ENCODE measurements at places on chromosomes 12 and 14.

- DNase-seq: no peak
These were observed 87.9 kb upstream of the PTPRQ start for GRCh38 chr12:80356097-80356496.

- DNase-seq: no peak
These were observed 653.3 kb upstream of the MIS18BP1 start for GRCh38 chr14:45906257-45906656.

DNA sequence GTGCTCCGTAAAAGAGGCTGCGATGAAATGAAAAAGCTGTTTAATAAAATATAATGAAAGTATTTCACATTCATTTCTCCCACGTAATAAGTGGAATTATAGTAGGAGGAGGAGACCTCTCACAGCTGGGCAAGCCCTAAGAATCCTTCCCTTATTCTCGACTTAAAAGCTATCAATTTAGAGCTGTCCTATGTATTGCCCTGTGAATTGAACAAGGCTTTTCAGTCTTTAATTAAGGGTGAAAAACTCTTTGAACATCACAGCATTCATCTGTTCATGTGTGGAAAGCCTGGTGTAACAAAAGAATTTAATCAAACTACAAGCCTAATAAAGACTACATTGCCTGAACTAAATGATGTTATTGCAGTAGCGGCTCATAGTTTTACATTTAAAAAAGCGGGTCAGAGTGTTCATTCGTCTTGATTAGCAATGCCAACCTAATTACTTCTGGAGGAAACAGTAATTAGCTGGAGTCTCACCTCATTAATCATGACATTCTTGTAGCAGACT is 142.0 kb downstream of the ETNK1 start:
- DNase-seq: no peak

DNA sequence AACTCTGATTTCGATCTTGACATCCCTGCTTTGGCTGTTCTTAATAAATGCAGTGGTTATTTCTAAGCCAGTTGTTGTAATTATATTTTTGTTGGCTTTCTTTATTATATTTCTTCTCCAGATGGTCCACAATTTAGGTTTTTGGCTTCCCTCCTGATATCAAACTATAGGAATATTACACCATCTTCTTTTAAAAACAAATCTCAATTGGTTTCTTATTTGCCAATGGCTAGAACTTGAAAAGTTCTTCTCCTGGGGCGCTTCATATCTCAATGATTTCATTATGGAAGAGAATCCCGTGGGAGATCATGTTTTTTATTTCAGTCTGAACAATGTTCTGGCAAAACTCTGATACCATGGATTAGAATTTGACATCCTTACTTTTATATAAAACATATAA is 292.3 kb downstream of the FLRT2 start:
- DNase-seq: no peak

DNA sequence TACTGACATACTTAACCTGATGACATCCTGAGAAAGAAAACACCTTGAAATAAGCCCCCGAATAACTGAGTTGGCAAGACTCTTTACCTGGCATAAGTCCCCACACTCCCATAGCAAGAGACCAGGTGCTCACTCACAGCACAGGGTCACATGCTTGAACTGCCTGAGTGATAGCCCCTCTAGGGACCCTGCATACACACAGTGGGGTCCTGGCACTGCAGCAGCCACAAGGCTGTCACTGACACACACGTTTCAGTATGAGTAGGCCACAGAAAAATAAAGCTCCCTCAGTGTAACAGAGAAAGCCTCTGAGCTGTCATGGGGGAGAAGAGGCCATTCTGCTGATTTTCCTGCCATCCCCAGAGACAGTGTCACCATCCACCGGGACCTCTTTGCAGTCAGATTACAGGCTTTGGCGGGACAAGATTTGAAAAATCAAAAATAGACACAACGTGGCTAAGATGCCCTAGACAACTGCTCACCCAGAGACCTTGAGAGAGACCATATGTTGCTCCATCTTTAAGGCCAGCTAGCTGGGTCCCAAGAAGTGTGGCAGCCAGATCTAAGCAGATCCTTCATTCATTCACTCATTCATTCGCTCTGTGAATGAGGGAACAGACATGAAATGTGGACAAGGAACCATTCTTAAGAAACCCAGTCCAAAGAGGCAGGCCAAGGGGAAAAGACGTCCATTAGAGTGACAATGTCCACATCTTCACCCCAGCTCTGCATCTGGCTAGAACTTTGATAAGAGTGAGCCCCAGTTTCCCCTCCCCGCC is 1.6 kb downstream of the SCARB1 start:
- DNase-seq: no peak

DNA sequence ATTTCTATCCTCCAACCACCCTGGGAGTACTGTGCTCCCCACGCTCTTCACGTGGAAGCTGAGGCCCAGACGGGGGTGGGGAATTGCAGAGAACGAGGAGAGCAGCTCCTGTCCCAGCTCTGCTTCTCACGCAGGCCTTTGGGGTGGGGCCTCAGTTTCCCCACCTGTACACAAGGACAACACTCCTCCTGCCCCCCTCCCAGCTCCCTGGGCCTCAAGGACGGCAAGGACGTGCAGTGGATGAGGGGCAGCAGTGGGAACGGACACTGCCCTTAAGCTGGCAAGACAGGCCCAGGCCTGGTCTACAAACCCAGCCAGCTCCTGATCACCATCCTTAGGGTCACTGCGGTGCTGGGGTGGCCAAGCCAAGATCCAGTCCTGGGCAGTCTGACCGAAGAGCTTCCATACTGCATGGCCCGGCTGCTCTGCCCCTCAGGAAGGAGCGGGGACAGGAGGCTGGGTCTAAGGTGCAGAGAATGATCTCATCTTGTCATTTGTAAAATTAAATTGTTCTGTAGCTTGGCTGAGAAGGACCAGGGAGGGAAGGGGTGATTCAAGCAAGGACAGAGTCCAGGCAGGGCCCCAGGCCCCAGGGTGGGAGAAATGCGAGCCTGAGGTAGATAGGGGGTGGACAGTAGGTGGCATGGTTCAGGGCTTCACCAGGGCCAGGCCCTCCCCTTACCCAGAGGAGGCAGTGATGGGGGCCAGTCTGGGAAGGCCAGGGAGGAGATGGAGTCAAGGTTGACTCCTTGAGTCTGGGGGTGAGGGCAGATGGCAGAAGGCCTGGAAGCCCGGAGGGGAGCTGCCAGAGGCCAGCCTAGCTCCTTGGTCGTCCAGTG is 1.3 kb upstream of the CLBA1 start:
- no peak for DNase-seq

- no peak for DNase-seq
These were observed 68.6 kb downstream of the MIA2 start for GRCh38 chr14:39302124-39302810.

GRCh38 chr14:92704821-92705220 is 43.6 kb downstream of the LGMN start:
- DNase-seq: no peak

- DNase-seq: no peak
These were observed 4.1 kb downstream of the TRHDE start for GRCh38 chr12:72276181-72276805.

DNA sequence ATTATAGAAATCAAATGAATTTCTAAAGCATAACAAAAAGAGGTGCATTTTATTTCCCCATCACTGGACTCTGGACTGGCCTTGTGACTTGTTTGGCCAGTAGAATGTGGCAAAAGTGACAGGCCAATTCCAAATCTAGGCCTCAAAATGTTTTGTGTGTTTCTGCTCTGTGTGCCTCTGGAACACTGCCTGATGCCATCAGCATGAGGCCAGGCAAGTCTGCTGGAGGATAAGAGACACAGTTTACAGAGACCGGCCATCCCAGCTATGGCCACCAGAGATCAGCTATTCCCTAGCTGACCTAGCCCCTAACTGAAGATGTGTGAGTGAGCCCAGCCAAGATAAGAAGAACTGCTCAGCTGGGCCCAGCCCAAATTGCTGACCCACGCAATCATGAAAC is 32.9 kb downstream of the ASCL1 start:
- DNase-seq: no peak

DNA sequence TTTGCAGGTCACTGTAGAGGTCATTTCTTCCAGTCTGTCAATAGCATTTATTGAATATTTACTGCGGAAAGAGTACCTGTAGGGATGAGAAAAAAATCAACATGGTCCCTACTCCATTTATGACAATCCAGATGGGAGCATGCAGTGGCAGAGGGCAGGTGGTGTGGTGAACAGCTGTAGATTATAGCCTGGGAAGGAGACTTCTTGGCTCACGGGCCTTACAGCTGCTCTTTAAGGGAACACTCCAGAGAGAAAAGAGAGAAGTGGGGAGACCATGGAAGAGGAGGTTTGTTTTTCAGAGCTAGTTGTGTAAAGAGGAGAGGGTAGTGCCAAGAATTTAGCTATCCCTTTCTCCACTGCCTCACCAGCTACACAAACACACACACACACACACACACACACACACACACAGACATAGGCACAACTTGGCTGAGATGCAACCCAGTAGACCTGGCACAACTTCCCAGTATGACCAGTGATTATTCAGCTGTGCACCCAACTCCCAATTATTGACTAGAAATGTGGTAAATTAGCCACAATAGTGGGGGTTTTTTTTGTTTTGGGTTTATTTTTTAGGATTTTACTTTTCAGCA is 41.0 kb downstream of the GPHB5 start:
- no peak for DNase-seq

GRCh38 chr14:54894995-54895394 is 7.6 kb downstream of the GCH1 start:
- no peak for DNase-seq

DNA sequence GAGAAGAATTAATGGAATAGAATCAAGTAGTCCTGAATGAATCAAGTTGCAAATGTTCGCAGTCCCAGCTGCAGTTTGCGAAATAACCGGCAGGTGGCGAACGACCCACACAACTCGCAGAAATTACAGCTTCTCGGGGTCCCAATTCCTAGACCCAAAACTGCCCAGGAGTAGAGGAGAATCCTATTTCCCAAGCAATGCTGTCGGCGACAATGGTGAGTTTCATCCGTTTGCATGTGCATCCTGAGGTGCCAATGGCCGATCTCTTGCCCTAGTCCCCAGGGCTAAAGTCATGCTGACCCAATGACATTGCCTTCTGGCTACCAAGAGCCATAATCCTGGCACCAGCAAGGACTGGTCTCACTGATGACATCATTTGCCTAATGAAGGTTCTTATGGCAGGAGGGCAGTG is 8.5 kb upstream of the ASCL1 start:
- DNase-seq: no peak

GRCh38 chr14:56002342-56002741 is 115.9 kb upstream of the PELI2 start:
- DNase-seq: no peak

DNA sequence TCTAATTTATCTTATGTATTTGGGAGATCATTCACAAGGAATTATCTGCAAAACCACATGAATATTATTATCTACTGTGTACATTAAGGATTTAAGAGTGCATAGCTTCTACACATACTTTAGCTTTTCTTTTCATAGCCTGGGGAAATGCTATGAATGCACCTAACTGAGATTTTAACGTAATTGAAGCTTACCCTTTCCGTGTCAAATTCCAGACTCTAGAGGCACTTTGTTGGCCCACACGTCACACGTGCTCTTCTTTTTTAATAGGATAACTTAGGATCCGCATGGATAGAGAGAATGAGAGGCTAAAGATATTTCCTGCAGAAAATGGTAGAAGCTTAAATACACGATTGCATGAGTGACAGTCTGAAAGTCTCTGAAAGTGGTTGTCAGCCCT is 481.1 kb downstream of the PCNX1 start:
- no peak for DNase-seq

DNA sequence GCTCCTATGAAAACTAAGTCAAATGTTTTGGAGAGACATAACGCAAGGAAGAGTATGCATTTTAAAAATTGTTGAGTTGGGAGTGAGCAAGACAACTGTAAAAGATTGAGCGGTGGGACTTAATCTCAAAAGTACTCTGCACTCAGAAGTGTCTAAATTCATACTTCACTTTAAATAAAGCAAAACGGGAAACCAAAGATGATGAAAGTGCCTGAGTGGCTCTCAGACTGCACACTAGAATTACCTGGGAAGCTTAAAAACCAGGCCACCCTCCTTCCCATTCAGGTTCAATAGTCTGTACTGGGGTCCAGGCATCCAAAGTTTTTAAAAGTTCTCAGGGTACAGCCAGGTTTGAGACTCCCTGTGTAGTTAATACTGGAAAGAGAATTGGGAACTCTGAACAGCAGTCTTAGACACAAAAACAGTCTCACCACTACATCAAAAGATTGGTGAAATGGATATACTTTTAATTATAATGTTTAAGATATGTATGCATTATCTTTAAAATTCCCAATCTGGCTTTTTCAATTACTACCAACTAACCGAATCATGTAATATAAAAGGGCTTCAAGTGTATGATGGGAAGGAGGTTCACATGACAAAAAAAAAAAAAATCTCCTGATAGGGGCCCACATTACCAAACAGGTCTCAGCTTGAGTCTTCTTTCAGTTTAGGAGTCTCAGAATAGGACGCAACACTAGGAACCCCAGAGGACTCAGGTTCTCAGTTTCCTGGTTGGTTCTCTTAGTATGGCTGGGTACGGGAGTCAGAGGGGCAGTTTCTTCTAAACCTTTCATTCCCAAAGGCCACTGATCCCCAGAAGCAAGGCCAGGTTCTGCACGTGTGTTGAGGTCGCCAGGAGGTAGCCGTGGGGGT is 1.0 kb downstream of the HOMEZ start:
- no peak for DNase-seq

DNA sequence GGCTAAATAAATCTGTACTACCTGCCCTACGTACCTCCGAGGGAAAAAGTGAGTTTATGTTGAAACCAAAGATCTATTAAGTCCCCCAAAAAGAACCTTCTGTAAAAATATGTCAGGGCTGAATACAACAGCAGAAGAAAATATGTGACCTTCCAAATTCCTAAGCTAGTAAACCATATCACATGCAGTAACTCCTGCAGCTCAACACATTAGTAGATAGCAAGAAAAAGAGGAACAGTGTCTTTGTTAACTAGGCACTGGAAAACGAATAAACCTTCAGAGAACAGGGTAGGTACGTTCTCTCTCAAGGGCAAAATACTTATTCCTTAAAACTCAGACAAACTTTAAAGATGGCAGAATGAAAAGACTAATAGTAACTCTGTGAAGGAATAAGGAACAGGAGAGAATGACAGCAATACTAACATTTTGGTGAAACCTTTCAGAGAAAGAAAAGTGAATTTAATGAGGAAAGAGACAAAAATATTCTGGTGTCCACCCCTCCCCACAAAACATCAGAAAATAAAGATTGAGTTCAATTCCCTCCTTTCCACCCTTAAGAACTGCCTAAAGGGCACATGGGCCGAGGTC is 18.0 kb downstream of the CBX5 start:
- no peak for DNase-seq

- no peak for DNase-seq
These were observed 25.3 kb downstream of the TMEM117 start for GRCh38 chr12:43861015-43861839.

- DNase-seq: no peak
These were observed 941.7 kb downstream of the LRFN5 start for GRCh38 chr14:42548349-42548748.

All from mesenteric fat pad (tissue), 1 donor.